Adrenal gland (tissue), 19 donors: ENCODE measurements at places on chromosomes 7 and 10. TPM values are rescaled to one million over a fixed set of nuclear protein-coding genes. Genes with fewer than 3 reads are reported as not detected.

EIF3B gene
- polyA plus RNA-seq = 107 TPM

MBLAC1 gene
- polyA plus RNA-seq = 0.38 TPM

CHAT gene
- polyA plus RNA-seq = not detected

USP54 gene
- 11.6 TPM for polyA plus RNA-seq

PRR15 gene
- 1.4 TPM for polyA plus RNA-seq

CHPF2 gene
- 58.7 TPM for polyA plus RNA-seq

SEMA3C gene
- 2.4 TPM for polyA plus RNA-seq
